ENCODE measurements at places on chromosomes 1 and 21.
A peak's percentile ranks its signal among the peaks of the same experiment; 100 is the strongest.

- DNase-seq, result no peak
These were observed 6.2 kb upstream of the MMP23B start for GRCh38 chr1:1625824-1626206.

- no peak for DNase-seq
These were observed 1.0 kb upstream of the CDKN2C start for GRCh38 chr1:50968821-50969610.

- no peak for DNase-seq
These were observed 2.5 kb upstream of the PCBP3 start for GRCh38 chr21:45640888-45641479.

GRCh38 chr1:170701962-170702361 lies 38.0 kb downstream of the PRRX1 start:
- no peak for DNase-seq

GRCh38 chr1:154485910-154486496 lies 16.0 kb upstream of the TDRD10 start:
- DNase-seq, result peak; percentile 31

GRCh38 chr1:178360421-178360820 lies 136.3 kb downstream of the CLEC20A start:
- DNase-seq, result no peak

DNA sequence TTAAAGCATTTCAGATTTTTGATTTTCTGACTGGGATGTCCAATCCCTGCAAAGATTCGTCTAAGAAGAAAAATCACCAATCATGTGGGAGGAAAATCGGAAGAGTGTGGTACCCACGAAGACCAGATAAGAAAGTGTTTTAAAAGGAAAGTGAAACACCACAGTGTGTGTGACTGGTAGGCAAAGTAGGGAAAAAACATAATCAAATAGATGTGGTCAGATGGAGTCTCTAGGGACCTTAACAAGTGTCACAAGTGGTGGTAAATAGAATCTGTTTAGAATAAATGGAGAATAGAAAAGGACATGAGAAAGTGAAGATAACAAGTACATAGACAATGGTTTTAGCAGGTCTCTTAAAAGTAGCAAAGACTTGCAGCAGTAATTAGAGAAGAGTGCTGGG lies 154.6 kb downstream of the SLC30A10 start:
- DNase-seq, result no peak

GRCh38 chr1:29279406-29279805 lies 43.1 kb downstream of the PTPRU start:
- no peak for DNase-seq

DNA sequence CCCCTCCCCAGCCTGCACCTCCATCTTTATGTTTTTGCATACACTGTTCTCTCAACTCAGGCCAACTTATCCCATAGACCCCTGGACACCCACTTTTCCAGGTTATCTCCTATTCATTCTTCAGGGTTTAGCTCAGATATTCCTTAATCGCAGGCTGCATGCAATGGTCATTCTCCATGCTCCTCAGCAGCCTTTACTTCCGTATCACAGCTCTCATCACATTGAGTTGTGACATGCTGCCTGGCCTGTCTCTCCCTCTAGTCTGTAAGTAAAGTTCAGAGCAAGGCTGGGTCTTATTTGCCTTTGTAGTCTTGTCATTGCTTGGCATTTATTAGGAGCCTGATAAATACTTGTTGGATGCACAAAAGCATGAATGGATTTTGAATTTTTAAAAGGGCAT lies 6.9 kb downstream of the DNAJC6 start:
- DNase-seq, result no peak
